K562 (cell line): ENCODE measurements at places on chromosomes 13 and 19.
A peak's percentile ranks its signal among the peaks of the same experiment; 100 is the strongest.

- no peak for DNase-seq
Observed at GRCh38 chr19:18737337-18737953, 53.7 kb downstream of the COMP start.

DNA sequence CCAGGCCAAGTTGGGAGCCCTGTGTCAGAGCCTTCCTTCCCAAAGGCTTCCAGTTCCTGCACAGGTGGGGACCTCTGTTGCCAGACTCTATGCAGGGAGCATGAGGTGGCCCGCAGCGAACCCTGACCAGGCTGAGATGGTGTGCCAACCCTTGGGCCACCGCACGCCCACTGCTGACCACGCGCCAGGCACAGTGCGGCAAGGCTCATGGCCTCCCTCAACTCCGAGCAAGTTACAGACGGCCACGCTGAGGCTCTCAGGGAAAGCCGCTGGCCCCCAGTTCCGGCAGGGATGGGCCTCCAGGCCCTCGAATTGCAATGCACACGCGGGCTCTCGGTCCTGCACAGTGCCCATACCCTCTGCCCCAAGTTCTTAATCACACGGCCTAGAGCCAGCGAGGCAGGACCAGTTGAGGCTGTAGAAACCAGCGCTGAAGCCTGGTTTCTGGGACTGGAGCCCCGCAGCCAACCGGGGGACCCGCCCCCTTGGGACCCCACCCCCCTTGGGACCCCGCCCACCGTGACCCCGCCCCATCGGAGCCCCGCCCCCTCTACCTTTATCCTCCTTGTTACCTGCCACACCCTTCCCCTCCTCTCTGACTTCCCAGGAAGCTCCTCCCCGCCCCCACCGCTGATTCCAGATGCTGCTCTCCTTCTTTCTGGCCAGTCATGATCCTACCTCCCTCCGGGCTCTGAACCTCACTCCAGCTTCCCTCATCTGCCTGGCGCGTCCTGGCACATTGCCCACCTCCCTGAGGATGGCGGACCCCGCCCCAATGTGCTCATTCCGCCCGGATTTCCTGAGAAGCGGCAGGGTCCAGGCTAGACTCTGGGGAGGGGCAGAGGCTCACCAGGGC lies 6.0 kb downstream of the PEX11G start:
- peak; percentile 99 for DNase-seq

DNA sequence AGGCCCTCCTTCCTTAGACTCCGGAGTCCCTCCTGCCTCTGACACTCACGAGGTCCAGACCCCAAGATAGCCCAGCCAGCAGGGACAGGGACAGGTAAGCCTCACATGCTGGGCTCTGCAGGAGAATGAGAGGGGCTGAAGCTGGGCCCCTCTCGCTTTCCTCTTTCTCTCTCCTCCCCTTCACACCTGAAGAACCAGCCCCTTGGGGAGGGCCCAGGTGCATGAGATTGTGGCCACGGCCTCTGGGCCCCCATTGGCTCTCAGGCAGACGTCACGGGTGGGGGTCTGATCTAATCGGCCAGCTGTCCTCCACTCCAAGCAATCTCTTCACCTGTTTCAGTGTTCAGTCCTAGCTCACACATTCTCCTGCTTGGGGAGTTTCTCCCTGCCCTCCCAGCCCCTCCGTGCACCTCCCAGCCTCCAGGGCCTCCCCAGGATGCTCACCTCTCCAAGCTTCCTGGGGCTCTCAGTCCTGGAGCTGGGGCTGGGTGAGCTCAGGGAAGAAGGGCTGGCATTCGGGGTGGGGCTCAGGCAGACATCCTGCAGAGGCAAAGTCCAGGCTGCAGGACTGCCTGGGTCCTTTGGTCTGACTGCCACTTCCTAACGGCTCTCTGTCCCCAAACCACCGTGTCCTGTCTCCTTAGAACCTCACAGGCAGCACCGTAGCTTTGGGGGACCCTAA lies 2.8 kb downstream of the TMEM150B start:
- no peak for DNase-seq

DNA sequence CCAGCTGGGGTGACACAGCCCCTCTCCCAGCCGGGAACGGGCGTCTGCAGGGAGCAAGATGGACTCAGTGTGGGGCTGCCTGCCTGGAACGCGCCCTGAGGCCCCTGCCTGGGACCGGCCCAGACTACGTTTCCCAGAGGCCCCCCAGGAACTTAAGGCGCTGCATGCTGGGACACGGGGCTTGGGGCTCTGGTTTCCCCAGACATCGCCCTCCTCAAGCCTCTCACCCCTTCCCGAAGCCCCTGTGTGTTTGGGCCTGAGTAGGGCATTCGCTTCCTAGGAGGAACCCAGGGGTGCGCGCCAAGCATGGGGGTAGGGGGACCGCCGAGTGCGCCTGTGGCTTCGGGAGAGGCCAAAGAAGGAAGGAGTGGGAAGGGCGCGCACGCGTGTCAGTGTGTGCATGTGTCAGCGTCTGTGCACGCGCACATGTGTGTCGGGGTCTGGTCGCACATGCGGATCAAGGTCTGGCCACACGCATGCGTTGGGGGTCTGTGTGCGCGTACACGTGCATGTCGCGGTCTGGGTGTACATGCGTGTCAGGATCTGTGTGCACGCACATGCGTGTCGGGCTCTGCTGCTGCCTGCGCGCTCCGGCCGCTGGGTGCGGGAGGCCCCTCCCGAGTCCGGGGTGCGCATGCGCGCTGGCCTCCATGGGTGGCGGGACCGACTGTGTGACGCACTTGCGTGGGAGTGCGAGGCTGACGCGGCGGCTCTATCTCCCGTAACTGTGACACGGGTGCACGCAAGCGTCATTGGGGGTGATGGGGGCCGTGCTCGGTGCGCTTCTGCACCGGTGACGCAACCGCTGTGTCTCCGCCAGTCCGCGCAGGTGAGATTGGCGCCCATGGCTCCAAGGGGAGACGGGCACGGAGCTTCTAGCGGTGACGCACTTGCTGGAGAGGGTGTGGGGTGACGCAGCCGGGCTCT lies 16.2 kb downstream of the ZNF331 start:
- DNase-seq, result no peak

DNA sequence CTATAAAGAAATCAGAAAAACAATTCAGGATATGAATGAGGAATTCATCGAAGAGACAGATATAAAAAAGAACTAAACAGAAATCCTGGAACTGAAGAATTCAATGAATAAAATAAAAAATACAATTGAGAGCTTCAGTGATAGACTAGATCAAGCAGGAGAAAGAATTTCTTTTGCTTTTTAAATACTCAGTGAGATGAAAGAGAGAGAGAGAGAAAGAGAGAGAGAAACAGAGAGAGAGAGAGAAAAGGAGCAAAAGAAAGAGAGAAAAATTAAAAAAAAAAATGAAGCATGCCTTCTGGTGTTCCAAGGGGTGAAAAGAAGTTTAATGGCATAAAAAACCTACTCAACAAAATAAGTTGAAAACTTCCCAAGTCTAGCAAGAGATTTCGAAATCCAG lies 22.0 kb upstream of the SLC7A9 start:
- DNase-seq, result no peak

DNA sequence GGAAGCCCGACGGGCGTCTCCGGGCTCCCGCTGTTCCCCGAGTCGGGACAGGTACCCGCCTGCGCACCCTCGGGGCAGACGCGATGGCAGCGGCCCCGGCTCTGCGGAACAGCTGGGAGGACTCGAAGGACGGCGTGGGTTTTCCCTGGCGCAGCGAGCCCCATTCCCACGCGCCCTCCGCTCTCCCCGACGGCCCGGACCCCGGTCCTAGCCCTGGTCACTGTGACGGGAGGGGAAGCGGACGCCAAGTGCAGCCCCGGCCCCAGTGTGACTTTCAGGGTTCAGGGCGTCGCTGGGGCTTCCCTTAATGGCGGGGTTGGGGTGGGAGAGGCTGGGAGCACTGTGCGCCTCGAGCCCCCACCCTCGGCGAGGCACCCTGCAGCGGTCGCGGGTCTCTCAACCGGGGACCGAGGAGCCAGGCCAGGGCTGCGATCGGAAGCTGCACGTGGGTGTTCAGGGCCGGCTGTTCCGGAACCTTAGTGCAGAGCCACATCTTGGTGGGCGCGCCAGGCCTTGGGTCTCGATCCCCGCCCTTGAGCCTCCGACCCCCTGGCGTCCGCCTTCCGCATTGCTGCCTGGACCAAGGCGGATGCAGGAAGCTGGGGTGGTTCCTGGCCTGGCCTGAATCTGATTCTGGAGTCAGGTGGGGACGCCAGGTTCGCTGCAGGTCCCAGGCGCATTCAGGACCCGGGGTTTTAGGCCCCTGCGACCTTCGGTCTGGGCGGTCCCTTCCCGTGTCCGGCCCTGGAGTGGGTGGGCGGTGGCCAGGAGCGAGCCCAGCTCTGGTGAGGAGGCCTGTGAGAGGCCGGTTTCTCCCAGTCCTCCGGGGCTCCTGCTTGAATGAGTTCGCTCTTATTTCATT lies 3.5 kb downstream of the LGALS7B start:
- DNase-seq, result no peak

GRCh38 chr19:17109962-17110598 lies 34.5 kb downstream of the MYO9B start:
- DNase-seq, result no peak

DNA sequence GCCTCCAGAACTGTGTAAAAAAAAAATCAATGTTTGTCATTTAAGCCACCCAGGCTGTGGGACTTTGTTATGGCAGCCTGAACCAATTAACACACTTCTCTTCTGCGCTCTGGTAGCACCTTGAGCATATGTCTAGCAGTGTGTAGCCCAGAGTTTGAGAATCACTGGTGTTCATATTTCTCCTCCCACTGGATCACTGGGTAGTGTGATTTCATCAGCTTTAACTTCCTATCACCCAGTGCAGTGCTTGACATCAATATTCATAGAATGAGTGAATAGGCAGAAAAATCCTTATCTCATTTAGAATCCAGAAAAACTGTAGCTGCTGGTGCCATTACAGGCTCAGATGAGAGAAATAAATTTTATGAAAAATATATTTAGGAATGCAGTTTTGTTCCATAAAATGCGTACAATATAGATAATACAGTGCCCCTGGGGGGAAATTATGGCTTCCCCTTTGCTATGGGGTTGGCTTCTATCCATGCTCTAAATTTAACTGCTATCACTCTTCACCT lies 30.7 kb upstream of the WASF3 start:
- DNase-seq, result no peak

DNA sequence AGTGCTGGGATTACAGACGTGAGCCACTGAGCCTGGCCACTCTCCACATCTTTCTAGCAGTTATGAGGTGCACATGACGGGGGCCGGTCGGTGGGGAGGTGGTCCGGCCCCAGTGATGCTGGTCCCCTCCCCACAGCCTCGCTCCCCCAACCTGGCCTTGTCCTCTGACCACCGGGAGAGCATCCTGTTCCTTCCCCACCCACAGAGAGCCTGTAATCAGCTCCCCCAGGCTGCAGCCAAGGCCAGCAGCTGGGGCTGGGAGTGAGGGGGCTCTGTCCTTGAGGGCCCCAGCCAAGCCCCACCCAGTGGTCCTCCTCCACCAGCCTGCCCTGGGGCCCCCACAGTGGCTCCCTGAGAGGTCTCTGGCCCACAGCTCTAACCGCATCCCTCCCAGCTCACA lies 3.0 kb upstream of the INSL3 start:
- no peak for DNase-seq

DNA sequence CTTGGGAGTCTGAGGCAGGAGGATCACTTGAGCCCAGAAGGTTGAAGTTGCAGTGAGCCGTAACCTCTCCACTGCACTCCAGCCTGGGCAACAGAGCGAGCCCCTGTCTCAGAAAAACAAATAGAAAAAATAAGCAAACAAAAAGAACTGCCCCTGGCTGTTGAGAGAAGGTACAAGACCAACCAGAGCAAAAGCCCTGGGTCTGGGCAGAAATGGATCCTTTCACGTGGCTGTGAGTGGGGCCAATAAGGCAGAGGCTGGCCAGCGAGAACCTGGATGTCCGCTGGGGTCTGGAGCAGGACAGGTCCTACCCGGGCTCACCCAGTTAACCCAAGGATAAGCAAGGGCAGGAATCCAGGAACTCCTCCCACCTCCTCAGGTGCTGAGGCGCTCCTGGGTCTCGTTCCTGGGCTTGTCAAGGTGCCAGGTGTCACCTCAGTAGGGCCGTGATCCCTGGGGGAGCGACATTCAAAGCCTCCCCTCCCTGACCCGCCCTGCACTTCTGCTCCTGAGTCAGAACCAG lies 4.7 kb upstream of the SLC5A5 start:
- no peak for DNase-seq

DNA sequence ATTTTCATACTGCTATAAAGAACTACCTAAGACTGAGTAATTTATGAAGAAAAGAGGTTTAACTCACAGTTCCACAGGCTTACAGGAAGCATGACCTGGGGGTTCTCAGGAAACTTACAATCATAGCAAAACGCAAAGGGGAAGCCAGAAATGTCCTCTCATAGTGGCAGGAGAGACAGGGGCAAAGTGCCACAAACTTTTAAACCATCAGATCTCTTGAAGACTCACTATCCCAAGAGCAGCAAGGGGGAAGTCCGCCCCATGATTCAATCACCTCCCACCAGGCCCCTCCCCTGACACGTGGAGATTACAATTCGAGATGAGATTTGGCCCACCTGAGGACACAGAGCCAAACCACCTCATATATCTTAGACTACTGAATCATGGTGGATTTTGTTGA lies 198.7 kb downstream of the KCTD12 start:
- no peak for DNase-seq

DNA sequence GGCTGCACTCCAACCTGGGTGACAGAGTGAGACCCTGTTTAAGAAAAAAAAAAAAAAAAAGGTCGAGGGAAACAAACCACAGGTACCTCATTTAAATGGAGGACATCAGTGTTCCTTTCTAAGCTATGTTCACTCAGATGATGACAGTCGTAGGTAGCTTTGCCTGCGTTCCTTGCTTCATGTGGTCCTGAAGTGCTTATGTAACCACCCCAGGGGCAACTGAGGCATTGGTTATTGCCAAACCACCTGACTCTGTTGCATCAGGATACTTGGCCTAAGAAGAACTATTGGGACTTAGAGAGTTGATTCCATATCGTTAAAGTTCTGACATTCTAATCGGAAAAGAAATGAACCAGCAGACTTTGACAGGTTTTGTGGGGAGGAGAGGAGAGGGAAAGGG lies 51.7 kb downstream of the SPATA13 start:
- no peak for DNase-seq

GRCh38 chr13:108895220-108895704 lies 265.9 kb downstream of the MYO16 start:
- DNase-seq, result peak; percentile 48

- DNase-seq, result no peak
Observed at GRCh38 chr13:58300974-58301681, 669.6 kb downstream of the PCDH17 start.

DNA sequence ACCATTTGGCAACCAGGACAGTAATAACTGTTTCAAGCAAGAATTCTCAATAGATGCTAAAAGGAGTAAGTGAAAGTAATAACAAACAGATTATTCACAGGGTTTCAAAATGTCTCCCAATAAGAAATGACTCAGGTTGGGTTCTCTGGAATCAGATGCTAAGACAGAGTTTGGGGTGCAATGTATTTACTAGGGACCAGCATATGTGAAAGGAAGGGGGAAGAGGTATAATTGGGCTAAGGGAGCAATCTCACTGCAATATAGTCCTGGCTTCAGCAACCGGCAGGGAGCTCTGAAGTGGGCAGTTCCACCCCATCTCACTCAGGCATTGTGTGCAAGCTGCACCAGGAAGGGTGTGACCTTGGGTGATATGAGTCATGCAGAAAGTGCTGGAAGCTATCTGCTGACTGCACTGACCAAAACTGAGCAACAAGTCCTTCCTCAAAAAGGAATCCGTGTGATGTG lies 23.4 kb downstream of the ZDHHC20 start:
- peak; percentile 51 for DNase-seq
